Nephron progenitor cell (in vitro differentiated cells): ENCODE measurements at places on chromosomes 6 and 20.

DNA sequence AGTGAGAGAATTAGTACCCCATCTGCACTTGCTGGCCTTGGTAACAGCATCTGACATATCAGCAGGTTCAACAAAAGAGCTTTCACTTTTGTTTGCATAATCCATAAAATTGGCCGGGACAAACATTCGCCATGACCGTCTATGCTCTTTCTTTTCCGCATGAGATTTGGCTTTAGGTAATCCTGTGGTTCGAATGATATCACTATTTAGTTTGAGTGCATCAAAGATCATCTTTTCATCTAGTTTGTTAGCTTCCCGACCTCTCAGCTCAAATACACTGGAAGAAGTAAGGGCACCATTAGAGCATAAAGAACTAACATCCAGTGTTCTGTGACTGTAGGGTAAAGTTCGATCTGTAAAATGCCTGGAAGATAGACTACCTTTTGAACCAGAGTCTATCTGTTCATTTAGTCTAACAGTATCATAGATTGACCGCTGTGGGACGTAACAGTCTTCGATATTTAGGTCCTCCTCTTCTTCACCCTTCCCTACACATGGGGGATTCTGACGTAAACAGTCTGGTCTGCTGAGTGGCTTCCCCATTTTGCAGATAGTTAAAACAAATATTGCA is 101.6 kb downstream of the DST start:
- no peak overlapping the region for H3K4me3 ChIP-seq
- no peak overlapping the region for H3K27ac ChIP-seq
- H3K36me3 ChIP-seq, result no peaks in the 10 kb centered on the region
- H3K27me3 ChIP-seq, result no peaks in the 10 kb centered on the region

- peaks cover 56% of the 10 kb centered on the region for H3K36me3 ChIP-seq
- H3K27ac ChIP-seq, result peak overlapping the region; percentile 21
- peaks cover 6% of the 10 kb centered on the region for H3K27me3 ChIP-seq
These were observed 18.9 kb downstream of the WRNIP1 start for GRCh38 chr6:2784061-2784460.

- H3K36me3 ChIP-seq, result no peaks in the 10 kb centered on the region
- H3K4me3 ChIP-seq, result peak overlapping the region; percentile 81
- peaks cover 43% of the 10 kb centered on the region for H3K4me1 ChIP-seq
- no peak for DNase-seq
- peaks cover 65% of the 10 kb centered on the region for H3K27me3 ChIP-seq
These were observed 1.6 kb downstream of the PXDC1 start for GRCh38 chr6:3749977-3750316.

- H3K27me3 ChIP-seq, result no peaks in the 10 kb centered on the region
- DNase-seq, result no peak
- H3K36me3 ChIP-seq, result peaks cover 40% of the 10 kb centered on the region
- H3K4me1 ChIP-seq, result peaks cover 32% of the 10 kb centered on the region
These were observed 40.8 kb downstream of the ELMO2 start for GRCh38 chr20:46365487-46366220.

DNA sequence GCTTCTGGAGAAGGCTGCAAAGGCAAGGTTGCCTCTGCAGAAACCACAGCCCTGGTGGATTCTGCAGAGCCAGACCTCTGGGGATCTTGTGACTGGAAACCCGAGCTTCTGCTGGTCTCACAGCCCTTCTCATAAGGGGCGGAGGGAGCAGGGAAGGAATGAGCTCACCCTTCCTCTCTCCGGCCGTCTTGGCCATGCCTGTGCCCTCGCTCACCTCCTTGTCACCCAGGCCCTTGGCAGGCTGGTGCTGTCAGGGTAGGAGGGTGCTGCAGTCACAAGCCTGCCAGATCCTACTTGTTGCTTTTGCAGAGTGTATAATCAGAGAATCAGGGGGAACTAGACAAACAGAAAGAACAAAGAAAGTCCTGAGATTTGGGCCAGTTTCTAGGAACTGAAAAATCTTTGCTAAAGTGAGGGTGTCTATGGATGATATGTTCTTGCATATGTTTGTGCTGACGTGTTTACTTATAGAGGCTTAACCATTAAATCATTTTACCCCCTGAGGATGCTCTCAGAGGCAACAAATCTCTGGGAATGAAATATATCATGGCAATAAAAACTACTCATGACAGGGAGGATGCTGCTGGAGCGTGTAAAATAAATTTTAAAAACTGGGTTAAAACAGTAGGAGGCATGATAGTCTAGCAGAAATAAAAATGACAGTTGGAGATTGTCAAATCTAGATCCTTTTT is 244.9 kb upstream of the SOX4 start:
- H3K27ac ChIP-seq, result peak overlapping the region; percentile 72
- peaks cover 10% of the 10 kb centered on the region for H3K36me3 ChIP-seq
- no peak overlapping the region for H3K4me3 ChIP-seq
- H3K27me3 ChIP-seq, result peaks cover 9% of the 10 kb centered on the region
- H3K4me1 ChIP-seq, result peaks cover 48% of the 10 kb centered on the region
- peak; percentile 51 for DNase-seq

DNA sequence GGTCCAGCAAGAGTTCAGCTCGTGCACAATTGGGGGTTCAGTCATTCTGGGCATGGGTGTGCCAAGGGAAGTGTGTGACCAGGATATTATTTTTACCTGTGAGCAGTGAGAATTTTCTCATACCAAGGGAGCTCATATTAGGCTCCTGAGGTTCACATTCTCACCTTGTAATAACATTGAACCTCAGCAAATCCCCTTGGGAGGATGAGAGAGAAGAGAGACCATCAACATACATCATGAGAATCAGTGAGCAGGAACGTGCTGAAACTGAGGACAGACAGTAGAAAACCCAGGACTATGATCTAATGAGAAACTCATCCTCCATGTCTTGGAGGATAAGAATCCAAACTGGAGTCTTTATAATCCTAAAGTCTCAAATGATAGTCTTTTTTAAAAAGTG is 33.4 kb upstream of the XRN2 start:
- H3K4me3 ChIP-seq, result no peak overlapping the region
- no peaks in the 10 kb centered on the region for H3K4me1 ChIP-seq

DNA sequence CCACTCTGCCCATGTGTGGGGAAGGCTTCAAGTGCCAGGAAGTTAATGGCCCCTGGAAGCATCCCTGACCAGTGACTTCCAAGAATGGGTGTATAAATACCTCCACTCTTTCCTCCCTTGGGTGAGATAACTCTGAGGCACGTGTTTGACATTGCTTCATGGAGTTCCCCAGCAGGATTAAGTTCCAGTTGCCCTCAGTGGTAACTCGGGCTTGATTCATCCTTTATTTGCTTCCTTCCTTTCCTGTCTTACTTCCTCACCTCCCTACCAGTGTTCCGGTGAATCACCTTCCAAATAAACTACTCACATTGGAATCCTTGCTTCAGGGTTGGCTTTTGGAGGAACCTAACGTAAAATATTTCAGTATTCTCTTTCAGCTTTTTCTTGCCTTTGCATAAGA is 84.6 kb upstream of the JAG1 start:
- H3K36me3 ChIP-seq, result peaks cover 9% of the 10 kb centered on the region
- H3K27me3 ChIP-seq, result peaks cover 9% of the 10 kb centered on the region
- peak overlapping the region; percentile 8 for H3K27ac ChIP-seq
- H3K4me3 ChIP-seq, result no peak overlapping the region
- H3K4me1 ChIP-seq, result peaks cover 24% of the 10 kb centered on the region

- H3K36me3 ChIP-seq, result no peaks in the 10 kb centered on the region
- no peak overlapping the region for H3K27ac ChIP-seq
- H3K27me3 ChIP-seq, result no peaks in the 10 kb centered on the region
- H3K4me3 ChIP-seq, result no peak overlapping the region
- H3K4me1 ChIP-seq, result no peaks in the 10 kb centered on the region
These were observed 148.1 kb downstream of the MOXD1 start for GRCh38 chr6:132253211-132253610.

GRCh38 chr6:163728442-163729126 is 314.1 kb downstream of the QKI start:
- no peaks in the 10 kb centered on the region for H3K36me3 ChIP-seq
- H3K4me1 ChIP-seq, result peaks cover 26% of the 10 kb centered on the region
- H3K27me3 ChIP-seq, result peaks cover 12% of the 10 kb centered on the region
- no peak overlapping the region for H3K4me3 ChIP-seq
- H3K27ac ChIP-seq, result no peak overlapping the region

- no peak overlapping the region for H3K4me3 ChIP-seq
- no peaks in the 10 kb centered on the region for H3K36me3 ChIP-seq
- H3K27ac ChIP-seq, result no peak overlapping the region
- no peak for DNase-seq
- H3K27me3 ChIP-seq, result peaks cover 12% of the 10 kb centered on the region
These were observed 8.5 kb downstream of the LRRC1 start for GRCh38 chr6:53803081-53803860.
